ENCODE measurements at places on chromosomes 6 and 20.

DNA sequence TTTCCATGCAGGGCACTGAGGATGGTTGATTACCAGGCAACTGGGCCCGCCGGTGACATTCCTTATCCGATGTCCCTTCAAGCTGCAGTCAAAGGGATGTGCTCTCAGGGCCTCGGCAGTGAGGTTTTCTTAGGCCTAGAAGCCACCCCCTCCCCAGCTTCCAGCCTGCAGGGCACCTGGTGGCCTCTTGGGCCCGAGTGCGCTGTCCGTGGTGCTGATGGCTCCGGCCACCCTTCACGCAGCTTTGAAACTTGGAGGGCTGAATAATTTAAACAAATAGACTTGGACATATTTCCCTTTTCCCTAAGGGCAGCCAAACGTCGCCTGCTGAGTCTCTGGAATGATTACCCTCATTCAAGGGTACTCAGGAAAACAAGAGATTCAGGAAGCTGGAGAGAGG, 8.9 kb upstream of the MLN start:
- DNase-seq: peak; percentile 79

DNA sequence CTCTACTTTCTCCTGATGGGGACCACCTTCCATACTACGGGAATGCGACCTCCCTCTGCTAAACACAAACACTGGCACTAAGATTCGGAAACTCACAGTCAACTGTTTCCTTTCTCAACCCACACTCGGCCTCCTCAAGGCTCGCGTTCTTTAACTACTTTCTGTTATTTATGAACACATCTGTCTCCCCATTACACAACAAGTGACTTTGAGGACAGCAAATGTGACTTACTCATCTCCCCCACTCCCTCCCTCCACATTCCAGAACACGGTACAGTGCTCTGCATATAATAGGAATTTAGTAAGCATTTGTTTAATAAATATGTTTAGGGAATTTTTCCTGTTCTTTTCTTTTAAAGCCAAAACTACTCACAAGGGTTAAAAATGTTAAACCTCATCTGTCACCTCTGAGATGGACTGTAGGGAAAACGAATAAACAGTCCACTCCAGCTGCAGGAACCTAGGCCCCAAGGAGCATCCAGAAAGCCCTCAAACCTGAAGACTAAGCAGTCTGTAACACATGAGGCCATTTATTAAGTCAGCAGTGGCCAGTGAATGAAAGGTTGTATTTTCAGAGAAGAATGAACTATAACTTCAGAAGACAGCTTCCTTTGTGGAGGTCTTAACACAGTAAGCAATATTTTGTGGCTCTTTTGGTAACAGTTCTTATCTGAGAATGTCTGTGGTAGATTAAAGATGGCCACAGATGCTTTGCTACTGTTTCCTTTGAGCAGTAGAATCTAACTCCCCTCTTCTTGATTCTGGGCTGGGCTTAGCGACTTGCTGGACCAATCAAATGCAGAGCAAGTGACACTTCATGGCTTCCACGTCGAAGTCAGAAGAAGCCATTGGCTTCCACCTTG, 209.6 kb upstream of the DTNBP1 start:
- peak; percentile 86 for DNase-seq

GRCh38 chr6:106124015-106124414, 37.9 kb downstream of the PRDM1 start:
- no peak for DNase-seq

DNA sequence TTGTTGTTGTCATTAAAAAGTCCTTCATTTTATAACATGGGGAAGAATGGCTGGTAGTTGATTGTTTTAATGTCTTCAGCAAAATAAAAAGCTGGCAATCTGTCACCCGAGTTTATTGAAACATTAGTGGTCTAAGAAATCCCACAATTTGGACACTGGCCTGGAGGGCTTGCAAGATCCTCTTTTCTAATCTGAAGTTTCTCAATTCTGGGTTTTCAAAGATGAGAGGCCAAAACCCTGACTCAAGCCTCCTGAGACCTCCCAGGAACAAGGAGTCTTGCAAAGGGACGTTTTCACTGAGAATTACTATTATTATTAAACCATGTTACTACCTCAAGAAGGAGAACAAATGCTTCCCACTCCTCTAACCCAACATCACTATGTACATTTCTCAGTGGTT, 19.5 kb downstream of the MAP1LC3A start:
- no peak for DNase-seq
